ENCODE measurements at places on chromosomes 1 and 21.

- DNase-seq, result peak; percentile 58
These were observed at the start of gene RAB42 for GRCh38 chr1:28591708-28592320. RAB42 (plus strand) TSS chr1:28592265; CDS start chr1:28592512, 247 bp downstream.

DNA sequence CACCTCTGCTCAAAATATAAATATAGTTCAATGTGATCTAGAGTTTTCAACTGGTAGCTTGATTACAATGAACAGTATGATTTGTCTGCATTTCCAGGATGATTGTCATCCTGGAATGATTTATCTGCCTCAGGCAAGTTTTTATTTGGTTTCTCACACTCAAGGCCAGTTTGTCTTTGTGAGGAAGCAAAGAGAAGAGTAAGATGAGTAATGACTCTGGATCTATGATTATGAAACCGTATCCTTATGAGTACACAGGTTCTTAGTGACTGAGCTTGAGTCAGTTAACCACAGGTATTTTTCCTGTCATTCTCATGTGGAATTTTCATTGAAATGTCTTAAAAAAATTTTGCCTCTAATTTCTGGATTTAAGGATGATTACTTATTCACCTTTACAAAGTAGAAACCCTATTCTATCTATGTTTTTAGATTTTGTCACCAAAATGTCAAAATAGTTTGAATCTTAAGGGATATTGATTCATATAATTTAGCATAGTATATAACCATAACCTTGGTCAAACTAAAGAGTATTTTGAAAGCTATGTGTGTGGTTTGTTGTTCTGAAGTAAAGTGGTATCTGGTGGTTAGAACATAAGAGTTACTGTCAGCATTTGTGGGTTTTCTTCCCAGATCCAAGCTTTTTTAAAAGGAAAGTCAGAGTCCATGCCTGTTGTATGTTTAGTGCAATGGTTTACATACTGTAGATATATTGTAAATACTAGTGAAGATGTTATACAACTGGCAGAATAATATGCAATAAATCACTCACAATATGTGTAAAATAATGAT is 145.0 kb downstream of the RASAL2 start:
- DNase-seq, result no peak

- peak; percentile 71 for DNase-seq
These were observed 26.7 kb downstream of the DMAP1 start for GRCh38 chr1:44239961-44240371.

DNA sequence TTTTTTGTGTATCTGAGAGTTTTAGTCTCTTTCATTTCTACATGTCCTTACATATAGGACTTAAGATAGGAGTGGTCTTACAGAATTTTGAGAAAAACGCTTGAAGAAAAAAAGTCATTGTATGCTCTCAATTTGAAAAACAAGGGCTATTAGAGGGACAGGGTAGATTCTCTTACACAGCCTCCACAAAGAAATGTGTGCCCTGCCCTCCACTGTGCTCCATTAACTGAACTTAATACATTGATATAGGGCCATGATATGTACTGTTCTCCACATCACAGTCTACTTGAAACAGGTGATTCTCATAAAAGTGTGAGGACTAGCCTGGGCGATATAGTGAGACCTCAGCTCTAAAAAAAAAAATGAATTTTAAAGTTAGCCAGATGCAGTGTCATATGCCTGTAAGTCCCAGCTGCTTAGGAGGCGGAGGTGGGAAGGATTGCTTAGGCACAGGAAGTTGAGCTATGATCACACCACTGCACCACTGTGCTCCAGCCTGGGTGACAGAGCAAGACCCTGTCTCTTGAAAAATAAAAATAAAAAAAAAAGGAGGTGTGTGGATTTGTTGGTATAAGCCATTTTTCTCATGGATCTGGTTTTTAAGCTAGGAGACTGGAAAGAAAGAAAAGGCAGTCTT is 77.0 kb downstream of the HMCN1 start:
- DNase-seq, result no peak

- DNase-seq, result no peak
These were observed 25.4 kb downstream of the RGS4 start for GRCh38 chr1:163094589-163094988.

- DNase-seq, result no peak
These were observed 284.1 kb upstream of the BEND5 start for GRCh38 chr1:49060766-49061165.

- DNase-seq, result no peak
These were observed 9.9 kb downstream of the ATP1A1 start for GRCh38 chr1:116382857-116383483.

DNA sequence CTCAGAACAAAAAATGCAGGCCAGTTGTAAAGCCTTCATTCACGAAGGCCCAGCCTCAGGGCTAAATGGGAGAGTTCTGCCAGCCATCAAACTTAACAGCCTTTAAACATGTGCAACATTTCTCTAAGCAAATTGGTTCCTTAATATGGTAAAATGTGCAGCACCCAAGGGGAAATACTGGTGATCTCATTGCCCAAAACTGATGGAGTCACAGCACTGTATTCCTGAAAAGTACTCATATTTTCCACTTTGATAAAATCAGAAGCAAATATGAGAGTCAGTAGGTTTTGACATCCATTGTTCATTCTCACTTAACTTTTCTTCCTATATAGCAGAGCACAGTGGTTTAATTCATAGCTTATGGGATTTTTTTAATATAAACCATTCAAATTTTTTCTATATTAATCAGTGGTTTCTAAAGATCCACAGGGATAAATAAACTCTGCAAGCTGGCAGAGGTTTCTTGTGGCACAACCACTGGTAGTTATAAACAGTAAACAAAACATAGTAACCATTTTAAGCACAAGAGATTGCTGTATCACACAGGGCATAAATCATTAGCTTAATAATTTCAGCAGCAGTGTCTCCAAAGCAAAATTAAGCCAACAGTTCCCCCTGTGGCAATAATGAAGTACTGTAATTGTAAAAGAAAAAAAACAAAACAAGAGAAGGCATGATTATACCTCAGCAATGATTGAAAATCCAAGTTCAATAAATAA is 106.9 kb upstream of the LYPLAL1 start:
- DNase-seq, result no peak

DNA sequence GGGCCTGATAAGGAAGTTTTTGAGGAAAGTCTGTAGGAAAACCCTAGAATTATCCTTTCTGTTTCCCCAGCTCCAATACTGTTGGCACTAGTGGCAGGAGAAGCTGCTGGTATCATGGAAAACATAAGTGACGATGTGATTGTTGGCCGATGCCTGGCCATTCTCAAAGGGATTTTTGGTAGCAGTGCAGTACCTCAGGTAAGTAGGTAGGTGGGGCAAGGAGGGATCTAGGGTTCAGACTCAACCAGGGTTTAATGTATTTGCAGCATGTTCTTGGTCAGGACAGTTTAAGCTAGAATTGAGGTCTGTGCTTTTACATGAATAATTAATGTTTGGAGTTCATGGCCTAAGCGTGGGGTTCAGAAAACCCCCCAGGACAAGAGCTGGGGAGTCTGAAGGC is 62.1 kb downstream of the KDM1A start:
- DNase-seq, result no peak

GRCh38 chr1:212481438-212481767 is 48.7 kb downstream of the NENF start:
- no peak for DNase-seq

DNA sequence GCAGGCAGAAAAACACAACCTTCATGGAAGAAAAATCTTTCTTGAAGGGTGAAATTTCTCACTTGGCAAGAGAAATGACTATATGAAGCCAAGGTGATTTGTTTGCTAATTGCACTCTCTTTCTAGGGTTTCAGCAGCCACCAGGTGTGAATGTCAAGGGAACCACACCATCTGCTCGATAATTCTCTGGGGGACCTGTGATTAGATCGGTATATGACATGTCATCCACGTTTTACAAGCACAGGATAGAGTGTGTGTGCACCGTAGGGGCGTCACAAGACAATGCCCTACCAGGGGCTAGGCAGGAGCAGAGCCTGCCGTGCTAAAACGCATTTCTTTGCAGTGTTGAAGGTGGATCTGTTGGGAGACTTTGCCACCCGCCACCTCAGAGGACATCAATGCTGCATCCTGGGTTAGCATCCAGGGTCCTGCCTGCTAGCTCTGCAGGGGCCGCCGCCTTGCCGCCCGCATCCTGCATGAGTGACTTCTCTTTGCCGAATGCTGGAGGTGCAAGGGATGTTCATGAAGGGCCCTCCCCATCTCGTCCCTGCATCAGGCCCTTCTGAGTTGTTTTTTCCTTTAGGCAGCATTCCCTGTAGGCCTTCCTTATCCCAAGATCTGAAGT is 37.8 kb upstream of the CCSAP start:
- no peak for DNase-seq

- DNase-seq, result peak; percentile 89
These were observed 36.4 kb upstream of the HHAT start for GRCh38 chr1:210292231-210292871.

DNA sequence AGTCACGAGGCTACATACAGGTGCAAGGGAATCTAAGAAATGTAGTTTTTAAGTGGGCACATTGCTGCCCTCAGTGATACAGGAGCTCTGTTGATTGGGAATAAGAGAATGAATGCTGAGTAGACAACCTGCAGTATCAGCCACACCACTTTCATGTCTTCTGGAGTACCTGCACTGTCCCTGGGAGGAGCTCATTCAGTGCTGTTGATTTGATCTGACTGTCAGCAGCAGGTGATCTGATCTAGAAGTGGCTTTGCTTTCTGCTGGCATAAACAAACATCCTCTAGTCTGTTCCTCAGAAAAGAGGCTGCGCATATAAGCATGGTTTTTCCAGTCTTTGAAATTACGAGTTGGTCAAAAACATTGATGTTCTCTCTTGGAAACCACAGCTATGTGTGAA is 35.5 kb upstream of the LRRC52 start:
- DNase-seq, result no peak

GRCh38 chr1:154405747-154406571 is 816 bp downstream of the IL6R start:
- DNase-seq, result no peak

Measured in ecto neural progenitor cell (in vitro differentiated cells).